SW 1271 (cell line): ENCODE measurements at places on chromosomes 7 and 10.

DNA sequence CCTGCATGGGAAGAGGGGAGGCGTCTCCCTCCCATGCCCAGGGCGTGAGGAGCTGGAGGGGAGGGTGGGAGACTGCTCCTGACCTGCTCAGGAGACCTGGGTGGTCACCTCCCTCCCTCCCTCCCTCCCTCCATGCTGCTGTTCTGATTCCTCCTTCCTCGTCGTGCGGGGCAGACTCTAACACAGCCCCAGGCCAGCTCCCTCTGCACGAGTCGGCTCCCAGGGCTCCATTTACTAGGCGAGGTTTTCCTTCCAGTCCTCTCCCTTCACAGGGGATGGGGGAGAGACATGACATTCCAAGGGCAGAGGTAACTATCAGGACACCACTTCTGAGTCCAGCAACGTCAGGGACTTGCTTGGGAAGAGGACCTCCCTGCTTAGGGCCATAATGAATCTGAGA, 23.6 kb downstream of the VIPR2 start:
- DNase-seq = no peak

DNA sequence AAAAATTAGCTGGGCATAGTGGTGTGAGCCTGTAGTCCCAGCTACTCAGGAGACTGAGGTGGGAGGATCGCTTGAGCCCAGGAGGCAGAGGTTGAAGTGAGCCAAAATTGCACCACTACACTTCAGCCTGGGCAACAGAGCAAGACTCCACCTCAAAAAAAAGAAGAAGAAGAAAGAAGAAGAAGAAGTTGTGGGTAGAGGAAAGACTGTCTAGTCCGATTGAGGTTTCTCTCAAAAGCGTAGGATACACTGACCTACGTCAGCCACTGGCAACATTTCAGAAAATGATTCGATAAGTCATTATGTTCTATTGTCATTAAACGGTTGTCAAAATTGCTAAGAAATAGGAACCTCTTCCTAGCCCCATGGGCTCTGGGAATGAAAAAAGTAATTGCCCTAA, 22.3 kb upstream of the RHBDD2 start:
- DNase-seq = no peak

DNA sequence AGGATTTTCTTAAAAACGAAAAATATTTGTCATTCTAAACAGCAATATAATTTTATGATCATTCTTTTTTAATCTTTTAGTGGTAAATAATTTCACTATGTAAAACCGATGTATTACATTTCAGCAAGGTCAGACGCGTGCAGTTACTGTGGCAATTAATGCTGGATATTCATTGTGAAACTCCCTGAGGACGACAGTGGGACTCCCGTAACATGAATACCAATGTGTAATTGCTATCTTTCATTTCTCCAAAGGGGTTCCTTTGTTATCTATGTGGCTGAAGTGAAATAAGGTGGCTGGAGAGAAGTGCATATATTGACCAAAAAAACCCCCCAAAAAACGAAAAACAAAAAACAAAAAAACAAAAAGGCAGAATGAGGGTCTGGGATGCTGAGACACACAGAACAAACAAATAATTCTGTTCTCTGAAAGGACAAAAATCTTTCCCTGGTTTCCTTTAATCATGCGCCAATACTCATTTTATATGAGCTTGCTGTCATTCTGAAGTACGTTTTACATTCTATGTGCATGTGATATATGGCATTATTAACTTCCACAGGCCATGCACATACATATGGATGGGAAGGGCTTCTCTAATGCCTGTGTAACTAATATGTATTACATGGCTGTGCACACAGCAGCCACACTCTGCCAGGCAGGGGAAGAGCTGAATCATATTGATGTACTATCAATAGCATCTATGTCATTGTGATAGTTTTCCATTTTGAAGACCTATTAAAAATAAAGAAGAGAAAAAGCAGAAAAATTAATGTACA, 161.4 kb downstream of the RAPGEF5 start:
- DNase-seq = no peak

GRCh38 chr10:68153473-68154210, 44.4 kb downstream of the MYPN start:
- peak; percentile 98 for DNase-seq

DNA sequence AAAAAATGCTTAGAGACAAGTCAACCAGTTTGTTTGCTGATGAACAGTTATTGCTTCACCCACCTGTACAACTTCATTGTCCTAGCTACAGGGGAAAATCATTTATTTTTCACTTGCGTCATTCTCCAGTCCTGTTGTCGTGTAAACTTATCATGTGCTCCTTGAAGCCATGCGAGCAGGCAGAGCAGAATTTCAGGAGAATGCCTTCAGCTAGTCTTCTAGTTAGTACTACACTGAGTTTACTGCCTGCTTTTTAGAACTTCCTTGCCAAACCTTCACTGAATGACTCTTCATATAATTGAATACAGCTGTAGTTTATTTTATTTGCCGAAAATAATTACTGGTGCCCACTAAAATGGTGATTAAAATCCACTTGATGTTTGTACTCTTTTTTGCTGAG, 15.6 kb downstream of the RPA3 start:
- no peak for DNase-seq

GRCh38 chr7:30200591-30200990, 65.8 kb downstream of the MTURN start:
- DNase-seq = no peak
